Vagina (tissue), 2 donors: ENCODE measurements at places on chromosomes 2 and 18. TPM values are rescaled to one million over a fixed set of nuclear protein-coding genes. Genes with fewer than 3 reads are reported as not detected.

RAB27B gene
- total RNA-seq: 6.1 TPM

NRP2 gene
- 65.6 TPM for total RNA-seq

LOXHD1 gene
- total RNA-seq: not detected

RBM44 gene
- total RNA-seq: 0.98 TPM

PRSS56 gene
- total RNA-seq: not detected

EVA1A gene
- not detected for total RNA-seq

RAB17 gene
- not detected for total RNA-seq

- no peaks in the 10 kb centered on the region for H3K36me3 ChIP-seq
- DNase-seq: no peak
- H3K27ac ChIP-seq: no peak overlapping the region
- peaks cover 11% of the 10 kb centered on the region for H3K4me1 ChIP-seq
- no peaks in the 10 kb centered on the region for H3K27me3 ChIP-seq
Measured at GRCh38 chr2:69628325-69629021, 15.1 kb downstream of the AAK1 start.

DNA sequence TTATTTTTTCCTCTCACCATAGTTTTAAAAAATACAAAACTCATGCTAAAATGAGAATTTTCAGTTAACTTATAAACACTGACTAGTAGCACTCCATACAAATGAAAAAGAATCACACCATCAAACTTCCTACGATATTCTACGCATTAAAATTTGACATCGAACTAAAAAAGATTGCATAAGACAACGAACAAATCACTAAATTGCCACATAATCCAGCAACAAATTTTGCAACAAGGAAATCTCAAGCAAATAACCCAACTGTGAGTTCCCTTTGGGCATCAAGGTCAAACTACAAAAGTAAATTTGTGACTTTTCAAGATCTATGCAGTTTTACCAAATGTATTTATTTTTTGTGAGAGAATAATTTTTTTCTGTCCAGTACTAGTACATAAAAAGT is 1.5 kb downstream of the MAP3K2 start:
- peak overlapping the region; percentile 100 for H3K27ac ChIP-seq
- no peaks in the 10 kb centered on the region for H3K36me3 ChIP-seq
- H3K4me3 ChIP-seq: peak overlapping the region; percentile 97
- no peak for DNase-seq
- H3K27me3 ChIP-seq: no peaks in the 10 kb centered on the region
- H3K4me1 ChIP-seq: peaks cover 41% of the 10 kb centered on the region

DNA sequence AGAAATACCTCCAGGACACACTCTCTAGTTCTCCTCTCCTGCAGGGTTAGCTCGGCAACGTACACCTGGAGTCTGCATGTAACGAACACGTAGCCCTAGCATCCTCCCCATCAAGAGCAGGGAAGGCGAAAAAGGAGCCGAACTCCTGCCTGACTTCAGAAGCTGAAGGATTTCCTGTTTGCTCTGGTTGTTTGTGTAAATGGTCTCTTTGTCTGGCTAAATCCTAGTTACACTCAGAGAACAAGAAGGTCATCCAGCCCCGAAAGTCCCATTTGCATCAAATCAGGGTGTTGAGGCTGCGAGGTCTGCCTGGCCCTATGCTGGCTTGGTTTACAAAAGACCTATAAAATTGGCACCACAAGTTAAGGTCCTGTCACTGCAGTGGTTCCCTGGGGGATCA is 66.4 kb upstream of the POMC start:
- H3K27ac ChIP-seq: no peak overlapping the region
- no peaks in the 10 kb centered on the region for H3K36me3 ChIP-seq
- H3K27me3 ChIP-seq: no peaks in the 10 kb centered on the region
- DNase-seq: no peak
- no peak overlapping the region for H3K4me3 ChIP-seq

DNA sequence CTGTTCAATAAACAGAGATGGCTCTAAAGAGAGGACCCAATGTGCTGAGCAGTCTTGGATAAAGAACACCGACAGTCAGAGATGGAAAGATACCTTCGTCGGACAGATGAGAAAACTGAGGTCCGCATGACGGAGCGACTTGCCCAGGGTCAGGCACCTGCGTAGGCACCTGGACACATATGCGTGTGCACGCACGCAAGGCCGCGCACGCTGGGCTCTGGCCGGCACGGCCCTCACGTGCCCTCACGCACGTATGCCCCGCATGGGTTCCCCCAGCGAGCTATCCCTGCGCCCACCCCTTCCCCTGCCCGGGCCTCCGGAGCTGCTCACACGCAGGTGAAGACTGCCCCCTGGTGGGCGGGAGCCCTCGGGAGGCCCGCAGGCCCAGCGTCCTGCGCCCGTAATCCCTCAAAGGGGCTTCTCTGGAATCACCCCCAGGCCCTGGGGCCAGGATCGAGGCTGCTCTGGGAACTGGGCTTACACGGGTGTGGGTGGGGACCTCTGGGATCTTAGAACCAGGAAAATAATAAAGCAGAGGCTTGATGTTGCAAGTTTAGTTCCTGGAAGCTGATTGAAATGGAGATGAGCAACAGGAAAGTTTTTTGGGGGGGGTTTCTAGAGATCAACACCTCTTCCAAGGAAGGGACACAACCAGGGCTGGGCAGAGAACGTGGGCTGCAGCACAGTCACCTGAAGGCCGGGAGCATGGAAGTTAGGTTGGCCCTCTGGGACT is 246.3 kb downstream of the TNS1 start:
- no peak overlapping the region for H3K4me3 ChIP-seq
- peaks cover 16% of the 10 kb centered on the region for H3K4me1 ChIP-seq
- DNase-seq: no peak
- no peaks in the 10 kb centered on the region for H3K36me3 ChIP-seq
- H3K27ac ChIP-seq: peak overlapping the region; percentile 15

DNA sequence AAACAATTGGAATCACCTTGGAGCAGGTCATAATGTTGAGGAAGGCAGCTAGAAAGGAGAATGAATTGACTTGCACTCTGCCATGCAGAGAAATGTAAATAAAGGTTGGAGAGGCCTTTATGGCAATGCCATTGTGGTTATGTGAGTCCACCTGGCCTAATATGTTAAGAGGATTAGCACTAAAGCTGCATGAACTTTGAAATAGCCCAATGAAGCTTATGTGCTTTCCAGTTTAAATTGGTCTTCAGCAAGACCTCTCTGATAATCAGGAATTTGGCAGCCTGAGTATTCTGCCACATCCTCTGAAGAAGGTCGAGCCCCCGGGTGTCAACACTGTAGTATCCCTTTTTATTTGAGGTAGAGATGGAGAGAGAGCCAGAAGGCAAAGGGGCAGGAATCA is 464.9 kb downstream of the CDH2 start:
- no peaks in the 10 kb centered on the region for H3K27me3 ChIP-seq
- no peak overlapping the region for H3K4me3 ChIP-seq
- no peak overlapping the region for H3K27ac ChIP-seq
- no peaks in the 10 kb centered on the region for H3K4me1 ChIP-seq
- H3K36me3 ChIP-seq: no peaks in the 10 kb centered on the region

- H3K27ac ChIP-seq: no peak overlapping the region
- H3K36me3 ChIP-seq: no peaks in the 10 kb centered on the region
- no peaks in the 10 kb centered on the region for H3K27me3 ChIP-seq
- no peaks in the 10 kb centered on the region for H3K4me1 ChIP-seq
- no peak overlapping the region for H3K4me3 ChIP-seq
Measured at GRCh38 chr2:31388736-31389135, 25.8 kb downstream of the XDH start.

GRCh38 chr18:6543330-6543908 is 128.7 kb upstream of the L3MBTL4 start:
- H3K27ac ChIP-seq: no peak overlapping the region
- H3K27me3 ChIP-seq: no peaks in the 10 kb centered on the region
- peaks cover 9% of the 10 kb centered on the region for H3K4me1 ChIP-seq
- no peaks in the 10 kb centered on the region for H3K36me3 ChIP-seq

GRCh38 chr18:6021306-6022073 is 126.2 kb upstream of the TMEM200C start:
- H3K4me1 ChIP-seq: no peaks in the 10 kb centered on the region
- DNase-seq: no peak
- no peak overlapping the region for H3K27ac ChIP-seq
- no peaks in the 10 kb centered on the region for H3K36me3 ChIP-seq
- H3K27me3 ChIP-seq: no peaks in the 10 kb centered on the region
- no peak overlapping the region for H3K4me3 ChIP-seq
